ENCODE measurements at places on chromosomes 12 and 14.

DNA sequence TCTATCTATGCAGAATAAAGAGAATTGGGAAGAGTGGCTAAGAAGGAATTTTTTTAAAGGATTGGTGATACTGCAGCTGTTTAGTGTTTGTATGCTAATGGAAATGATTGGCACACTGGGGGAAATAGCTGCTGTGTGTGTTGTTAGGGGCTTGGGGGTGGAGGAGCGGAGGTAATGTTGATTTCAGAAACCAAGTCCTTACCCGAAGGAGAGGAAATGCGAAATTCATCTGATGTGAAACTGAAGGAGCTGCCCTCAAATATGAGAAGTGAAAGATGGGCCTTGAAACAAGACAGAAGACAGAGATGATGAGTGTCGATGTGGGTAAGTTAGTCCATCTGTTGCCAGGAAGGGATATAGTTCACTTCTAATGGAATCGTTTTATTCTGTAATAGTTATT, 21.2 kb upstream of the RNASE12 start:
- no peak for DNase-seq

GRCh38 chr12:29187756-29188155, 38.7 kb downstream of the FAR2 start:
- no peak for DNase-seq

DNA sequence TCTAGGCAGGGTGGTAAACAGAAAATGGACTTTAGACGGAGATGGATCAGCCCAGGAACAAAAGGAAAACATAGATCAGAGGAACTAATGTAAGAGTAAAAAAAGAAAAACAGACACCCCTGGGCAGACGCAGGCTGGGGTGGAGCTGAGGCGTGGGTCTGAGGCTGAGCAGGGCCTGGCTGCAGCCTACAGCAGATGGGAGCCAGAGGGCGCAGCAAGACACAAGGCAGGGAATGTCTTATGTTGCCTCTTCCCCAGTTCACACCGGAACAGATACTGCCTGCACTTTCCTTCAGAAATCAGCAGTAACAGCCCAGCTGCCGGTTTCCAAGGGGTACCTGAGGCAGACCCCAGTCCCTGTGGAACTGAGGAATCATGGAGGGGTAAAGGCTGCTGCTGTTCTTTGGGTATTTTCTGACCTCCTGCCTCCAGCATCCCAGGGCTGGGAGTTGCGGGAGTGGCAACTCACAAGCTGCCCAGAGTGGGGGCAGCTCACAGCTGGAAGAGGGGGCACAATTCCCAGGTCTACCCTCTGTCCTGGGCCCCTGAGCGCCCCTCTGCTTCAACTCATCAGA, 9.8 kb downstream of the ZNF605 start:
- DNase-seq: no peak

GRCh38 chr12:99154216-99154982, 493.2 kb upstream of the GARIN6 start:
- no peak for DNase-seq

- no peak for DNase-seq
These were observed 274.7 kb downstream of the DAD1 start for GRCh38 chr14:22314183-22314820.

GRCh38 chr14:94632305-94632590, 20.1 kb downstream of the SERPINA3 start:
- DNase-seq: no peak

DNA sequence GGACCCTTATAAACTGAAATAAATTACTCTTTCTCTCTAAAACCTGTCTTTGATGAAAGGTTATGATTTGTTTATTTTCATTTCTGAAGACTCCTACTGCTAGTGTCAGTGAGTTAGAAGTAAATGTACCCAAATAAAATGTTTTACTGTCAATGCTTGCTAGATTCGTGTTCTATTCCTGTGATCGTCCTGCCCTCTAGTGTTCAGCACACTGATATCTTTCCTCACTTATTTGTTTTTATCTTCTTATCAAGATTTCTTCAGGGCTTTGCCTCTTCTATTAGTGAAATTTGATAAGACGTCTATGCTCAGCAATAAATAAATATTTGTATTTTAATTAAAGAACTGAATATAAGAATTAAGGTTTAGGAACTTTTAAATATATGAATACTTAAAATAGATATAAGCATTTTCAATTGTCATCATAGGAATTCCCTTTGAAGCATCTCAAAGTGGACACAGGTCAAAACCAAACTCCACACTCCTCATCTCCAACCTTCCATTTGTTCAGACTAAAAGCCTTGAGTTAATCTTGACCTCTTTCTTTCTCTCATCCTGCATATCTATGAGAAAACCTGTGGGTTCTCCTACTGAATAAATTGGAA, 75.8 kb downstream of the C12orf50 start:
- peak; percentile 28 for DNase-seq

DNA sequence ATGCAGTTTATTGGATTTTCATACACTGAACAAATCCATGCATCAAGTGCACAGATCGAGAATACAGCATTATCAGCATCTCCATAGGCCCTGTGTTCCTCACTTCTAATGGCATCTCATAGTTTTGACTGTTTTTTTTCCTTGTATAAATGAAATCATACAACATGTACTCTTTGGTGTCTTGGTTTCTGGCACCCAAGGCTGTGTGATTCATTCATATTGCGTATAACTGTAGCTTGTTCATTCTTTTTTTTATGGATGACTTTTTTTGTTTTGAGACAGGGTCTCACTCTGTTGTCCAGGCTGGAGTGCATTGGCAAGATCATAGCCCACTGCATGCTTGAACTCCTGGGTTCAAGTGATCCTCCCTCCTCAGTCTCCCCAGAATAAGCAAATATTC, 14.3 kb downstream of the RASSF8 start:
- no peak for DNase-seq

DNA sequence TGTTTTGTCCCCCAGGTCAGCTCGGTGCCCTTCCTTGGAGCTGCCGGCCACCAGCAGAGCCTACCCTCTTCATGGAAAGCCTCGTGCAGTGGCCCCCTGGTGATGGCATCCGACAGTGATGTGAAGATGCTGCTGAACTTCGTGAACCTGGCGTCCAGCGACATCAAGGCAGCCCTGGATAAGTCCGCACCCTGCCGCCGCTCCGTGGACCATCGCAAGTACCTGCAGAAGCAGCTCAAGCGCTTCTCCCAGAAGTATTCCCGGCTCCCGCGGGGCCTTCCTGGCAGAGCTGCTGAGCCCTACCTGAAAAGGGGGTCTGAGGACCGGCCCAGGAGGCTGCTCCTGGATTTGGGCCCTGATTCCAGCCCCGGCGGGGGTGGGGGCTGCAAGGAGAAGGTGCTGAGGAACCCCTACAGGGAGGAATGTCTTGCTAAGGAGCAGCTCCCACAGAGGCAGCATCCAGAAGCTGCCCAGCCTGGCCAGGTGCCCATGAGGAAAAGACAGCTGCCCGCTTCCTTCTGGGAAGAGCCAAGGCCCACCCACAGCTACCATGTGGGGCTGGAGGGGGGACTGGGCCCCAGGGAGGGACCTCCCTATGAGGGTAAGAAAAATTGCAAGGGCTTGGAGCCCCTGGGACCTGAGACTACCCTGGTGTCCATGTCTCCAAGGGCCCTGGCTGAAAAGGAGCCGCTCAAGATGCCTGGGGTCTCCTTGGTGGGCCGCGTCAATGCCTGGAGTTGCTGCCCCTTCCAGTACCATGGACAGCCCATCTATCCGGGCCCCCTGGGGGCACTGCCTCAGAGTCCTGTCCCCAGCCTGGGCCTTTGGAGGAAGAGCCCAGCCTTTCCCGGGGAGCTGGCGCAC, 1.3 kb downstream of the FAM181A start:
- DNase-seq: no peak

GRCh38 chr14:51681411-51681810, 29.7 kb downstream of the FRMD6 start:
- no peak for DNase-seq

DNA sequence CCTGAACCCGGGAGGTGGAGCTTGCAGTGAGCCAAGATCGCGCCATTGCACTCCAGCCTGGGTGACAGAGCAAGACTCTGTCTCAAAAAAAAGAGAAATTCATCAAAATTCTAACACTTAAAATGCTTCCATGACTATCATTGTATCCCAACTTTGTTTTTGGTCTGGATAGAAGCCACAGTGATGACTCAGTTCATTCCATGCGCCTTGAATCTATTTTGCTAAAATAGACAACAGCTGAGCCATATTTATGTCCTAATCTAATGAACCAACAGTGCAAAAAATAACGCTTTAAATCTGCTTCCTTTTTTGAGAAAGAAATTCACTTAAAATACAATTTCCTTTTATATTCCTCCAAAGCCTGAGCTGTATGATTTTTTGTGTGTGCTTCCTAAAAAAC, 23.2 kb upstream of the BICD1 start:
- DNase-seq: peak; percentile 78

Data from HS-5 (cell line).